ENCODE measurements at places on chromosomes 12 and 14.

- DNase-seq = peak; percentile 37
These were observed at the start of gene BAZ1A for GRCh38 chr14:34875031-34875922. Gene BAZ1A (minus strand): TSS chr14:34875360. CDS start chr14:34874604, 756 bp downstream.

DNA sequence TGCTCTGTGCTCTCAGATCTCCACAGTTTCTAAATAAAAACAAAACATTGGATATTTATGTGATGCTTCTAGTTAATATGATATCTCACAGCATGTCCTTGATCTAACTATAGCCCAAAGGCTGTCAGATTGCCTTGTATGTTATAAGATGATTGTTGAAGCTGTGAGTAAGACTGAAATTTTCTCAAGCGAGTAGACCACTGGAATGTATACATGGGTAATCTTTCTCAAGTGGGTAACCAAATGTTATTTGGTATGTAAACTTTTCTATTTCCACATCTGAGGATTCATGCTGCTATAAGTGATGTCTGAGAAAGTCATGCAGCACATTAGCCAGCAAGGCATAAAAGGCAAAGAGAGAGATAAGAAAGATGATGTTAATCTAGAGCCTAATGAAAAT lies 886.7 kb downstream of the NRXN3 start:
- DNase-seq = no peak

DNA sequence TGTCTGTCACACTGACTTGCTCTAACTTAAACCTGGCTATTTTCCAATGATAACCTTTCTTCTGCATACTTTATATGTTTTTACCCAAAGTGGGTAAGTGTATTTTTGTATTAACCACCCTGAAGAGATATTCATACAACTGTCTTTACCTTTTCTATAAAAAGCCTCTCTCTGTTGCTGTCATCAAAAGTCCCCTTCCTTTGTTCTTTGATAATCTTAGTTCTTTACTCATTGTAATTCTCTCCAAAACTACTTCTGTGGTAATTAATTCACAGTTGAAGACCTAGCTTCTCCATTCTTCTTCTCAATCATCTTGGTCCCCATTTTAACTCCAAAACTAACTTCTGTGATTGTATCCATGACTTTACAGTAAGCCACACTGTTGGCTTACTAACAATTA lies 479.7 kb upstream of the MGAT4C start:
- no peak for DNase-seq

DNA sequence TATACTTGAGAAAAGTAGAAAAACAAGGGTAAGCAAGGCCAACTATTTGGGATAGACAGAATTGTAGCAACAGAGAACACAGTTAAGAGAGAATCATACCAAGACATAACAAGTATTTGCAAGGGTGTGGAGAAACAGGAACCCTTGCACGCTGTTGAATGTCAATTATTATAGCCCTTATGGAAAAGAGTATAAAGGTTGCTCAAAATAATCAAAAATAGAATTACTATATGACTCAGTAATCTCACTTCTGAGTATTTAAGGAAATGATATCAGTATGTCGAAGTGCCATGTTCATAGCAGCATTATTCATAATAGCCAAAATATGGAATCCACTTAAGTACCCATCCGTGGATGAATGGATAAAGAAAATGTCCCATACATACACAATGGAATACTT lies 193.3 kb downstream of the PHLDA1 start:
- no peak for DNase-seq

GRCh38 chr14:91708795-91709194 lies 23.1 kb downstream of the CATSPERB start:
- DNase-seq = no peak

DNA sequence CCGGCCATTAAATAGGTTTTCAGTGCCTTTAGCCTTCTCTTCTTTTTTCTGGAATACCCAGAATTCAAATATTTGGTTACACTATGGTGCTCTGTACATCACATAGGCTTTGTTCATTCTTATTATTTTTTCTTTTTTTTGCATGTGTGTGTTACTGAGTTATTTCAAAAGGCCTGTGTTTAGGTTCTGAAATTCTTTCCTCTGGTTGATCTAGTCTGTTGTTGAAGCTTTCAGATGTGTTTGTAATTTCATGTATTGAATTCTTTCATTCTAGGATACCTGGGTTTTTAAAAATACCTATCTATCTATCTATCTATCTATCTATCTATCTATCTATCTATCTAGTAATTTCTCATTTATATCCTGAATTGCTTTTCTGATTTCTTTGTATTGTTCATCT lies 66.9 kb downstream of the FBXO33 start:
- no peak for DNase-seq

- DNase-seq = no peak
These were observed 230.1 kb upstream of the PLXNC1 start for GRCh38 chr12:93918262-93918661.

Measured in stimulated activated CD4-positive, alpha-beta T cell treated with anti-CD3 and anti-CD28 coated beads, Interleukin-12 subunit alpha, Interleukin-12 subunit beta, amount 100 ng/mL, for 4 hours (primary cell).